Stimulated activated CD4-positive, alpha-beta T cell treated with anti-CD3 and anti-CD28 coated beads, Interleukin-12 subunit alpha, Interleukin-12 subunit beta, amount 100 ng/mL, for 4 hours (primary cell): ENCODE measurements at places on chromosomes 6 and 20.

DNA sequence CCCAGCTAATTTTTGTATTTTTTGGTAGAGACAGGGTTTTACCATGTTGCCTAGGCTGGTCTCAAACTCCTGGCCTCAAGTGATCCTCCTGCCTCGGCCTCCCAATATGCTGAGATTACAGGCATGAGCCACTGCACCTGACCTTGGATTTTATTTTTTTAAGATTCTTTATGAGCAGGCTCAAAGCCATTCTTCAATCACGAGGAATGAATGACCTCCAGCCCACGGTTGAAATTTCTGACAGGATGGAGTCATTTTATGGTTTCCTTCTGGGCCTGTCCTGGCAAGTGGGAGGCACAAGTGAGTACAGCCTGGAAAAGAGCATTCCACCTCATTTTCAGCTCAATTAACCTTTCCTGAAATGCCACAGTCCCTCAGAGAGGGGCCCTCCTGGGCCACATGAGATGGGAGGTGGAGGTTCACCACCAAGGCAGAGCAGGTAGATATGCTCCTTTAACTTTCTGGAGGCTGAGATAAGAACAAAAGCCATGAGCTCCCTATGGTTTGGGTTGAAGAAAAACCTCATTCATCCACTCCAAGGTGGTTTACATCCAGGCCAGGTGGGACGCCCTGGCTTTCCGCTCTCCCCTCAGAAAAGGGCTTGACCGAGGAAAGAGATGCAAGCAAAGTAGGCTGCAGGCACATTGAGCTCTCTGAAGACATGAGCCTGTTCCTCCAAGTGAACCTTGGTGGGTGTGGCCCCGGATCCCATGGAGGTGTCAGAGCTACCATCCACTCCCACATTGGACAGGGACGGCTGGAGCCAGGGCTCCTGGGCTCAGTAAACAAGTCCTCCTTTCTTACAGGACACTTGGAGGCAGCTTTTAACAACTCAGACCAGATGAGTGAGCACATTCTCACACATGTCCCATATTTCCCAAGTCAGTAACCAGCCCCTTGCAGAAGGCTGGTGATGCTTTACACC, 208.5 kb upstream of the SSTR4 start:
- no peak for DNase-seq

DNA sequence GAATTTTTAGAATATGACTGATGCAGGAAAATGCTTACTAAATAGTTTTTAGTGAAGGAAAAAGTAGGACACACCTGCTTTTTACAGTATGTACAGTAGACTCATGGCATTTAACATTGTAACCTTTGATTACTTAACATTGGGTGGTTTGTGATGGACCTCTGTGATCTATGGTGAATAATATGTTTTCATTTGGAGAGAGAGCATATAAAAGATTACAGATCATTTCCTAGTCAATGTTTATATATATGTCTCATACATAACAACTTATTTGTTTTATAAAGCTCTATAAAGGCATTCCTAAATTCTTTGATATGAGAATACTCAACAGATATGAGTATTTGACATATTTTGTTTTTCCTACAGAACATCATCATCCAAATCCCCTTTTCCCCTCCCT, 129.3 kb upstream of the PDE7B start:
- no peak for DNase-seq

- no peak for DNase-seq
Observed at GRCh38 chr20:48054051-48054450, 268.8 kb upstream of the SULF2 start.

DNA sequence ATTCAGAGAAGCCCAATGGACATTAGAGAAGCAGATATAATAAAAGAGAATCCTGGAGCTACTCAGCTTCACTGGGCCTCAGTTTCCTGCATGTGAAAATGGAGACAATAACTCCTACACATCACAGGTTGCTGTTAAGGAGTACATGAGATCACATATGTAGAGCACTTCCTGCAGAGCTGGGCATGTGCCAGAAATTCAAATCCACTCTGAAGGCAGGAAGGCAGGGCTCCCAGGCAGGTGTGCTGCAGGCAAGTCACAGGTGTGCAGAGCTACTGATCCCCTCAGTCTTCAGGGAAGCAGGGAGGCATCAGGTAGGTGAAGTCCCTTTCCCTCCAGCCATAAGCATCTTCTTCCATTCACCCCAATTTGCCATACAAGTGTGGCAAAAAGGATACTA, 48.0 kb downstream of the DST start:
- no peak for DNase-seq

DNA sequence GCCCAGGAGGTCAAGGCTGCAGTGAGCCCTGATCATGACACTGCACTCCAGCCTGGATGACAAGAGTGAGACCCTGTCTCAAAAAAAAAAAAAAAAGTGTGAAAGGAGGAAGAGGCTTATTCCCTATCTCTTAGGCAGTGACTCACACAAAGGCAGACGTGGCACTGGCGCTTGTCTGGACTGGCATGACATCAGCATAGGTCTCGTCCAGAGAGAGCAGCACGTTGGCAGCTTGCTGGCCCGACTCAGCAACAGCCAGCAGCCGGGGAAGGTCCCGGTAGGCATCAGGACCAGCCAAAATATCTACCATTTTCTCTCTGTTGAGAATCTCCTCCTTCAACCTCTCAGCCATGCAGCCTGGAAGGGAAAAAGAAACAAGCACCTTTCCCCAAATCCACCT, 14.1 kb downstream of the CDK5RAP1 start:
- DNase-seq = no peak

- DNase-seq = no peak
Observed at GRCh38 chr6:20325641-20326421, 75.8 kb upstream of the E2F3 start.

DNA sequence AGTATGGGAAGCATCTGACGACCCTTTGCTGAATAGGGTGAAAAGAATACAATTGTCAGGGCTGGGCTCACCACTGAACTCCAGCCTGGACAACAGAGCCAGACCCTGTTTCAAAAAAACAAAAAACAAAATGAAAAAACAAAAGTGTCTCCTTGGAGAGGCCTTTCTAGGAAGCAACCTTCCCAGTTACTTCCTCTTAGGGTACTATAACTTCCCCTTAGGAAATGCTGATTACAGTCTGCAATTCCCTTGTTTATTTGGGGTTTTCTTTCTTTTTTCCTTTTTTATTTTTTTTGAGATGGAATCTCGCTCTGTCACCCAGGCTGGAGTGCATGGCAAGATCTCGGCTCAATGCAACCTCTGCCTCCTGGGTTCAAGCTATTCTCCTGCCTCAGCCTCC, 20.5 kb upstream of the TTPAL start:
- DNase-seq = no peak
